Muscle of leg (tissue), 16 donors: ENCODE measurements at places on chromosomes 2 and 18. TPM values are rescaled to one million over a fixed set of nuclear protein-coding genes. Genes with fewer than 3 reads are reported as not detected.

Gene CMPK2
- total RNA-seq = 3.2 TPM

DNA sequence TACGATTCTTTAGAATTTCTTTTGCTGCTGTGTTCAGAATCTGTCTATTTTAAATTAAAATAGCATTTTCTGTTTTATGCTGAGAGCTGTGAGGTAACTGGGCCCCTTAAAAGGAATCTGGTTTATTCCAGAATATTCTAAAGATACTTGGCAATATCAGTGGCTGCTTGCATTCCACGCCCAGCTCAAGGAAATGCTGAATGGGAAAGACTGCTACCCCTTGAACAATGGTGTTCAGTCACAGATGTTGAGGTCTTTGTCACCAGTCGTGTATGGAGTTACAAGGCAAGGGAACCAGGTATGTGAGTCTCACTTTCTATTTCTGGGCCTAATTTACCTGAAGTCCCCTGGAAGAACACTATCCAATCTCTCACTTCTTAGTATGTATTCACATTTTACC lies 377.9 kb upstream of the CDH7 start:
- no peaks in the 10 kb centered on the region for H3K27me3 ChIP-seq
- no peak for DNase-seq
- H3K4me1 ChIP-seq = no peaks in the 10 kb centered on the region
- H3K27ac ChIP-seq = no peak overlapping the region
- H3K36me3 ChIP-seq = no peaks in the 10 kb centered on the region
- H3K4me3 ChIP-seq = no peak overlapping the region

GRCh38 chr2:55493220-55493619 lies 26.3 kb upstream of the CFAP36 start:
- H3K4me3 ChIP-seq = no peak overlapping the region
- no peak for DNase-seq
- H3K27me3 ChIP-seq = no peaks in the 10 kb centered on the region
- H3K4me1 ChIP-seq = peaks cover 4% of the 10 kb centered on the region
- H3K27ac ChIP-seq = no peak overlapping the region

Gene REG3A
- total RNA-seq = not detected

Gene PRSS56
- 2.6 TPM for total RNA-seq

Gene PTPRN
- total RNA-seq = 0.09 TPM

DNA sequence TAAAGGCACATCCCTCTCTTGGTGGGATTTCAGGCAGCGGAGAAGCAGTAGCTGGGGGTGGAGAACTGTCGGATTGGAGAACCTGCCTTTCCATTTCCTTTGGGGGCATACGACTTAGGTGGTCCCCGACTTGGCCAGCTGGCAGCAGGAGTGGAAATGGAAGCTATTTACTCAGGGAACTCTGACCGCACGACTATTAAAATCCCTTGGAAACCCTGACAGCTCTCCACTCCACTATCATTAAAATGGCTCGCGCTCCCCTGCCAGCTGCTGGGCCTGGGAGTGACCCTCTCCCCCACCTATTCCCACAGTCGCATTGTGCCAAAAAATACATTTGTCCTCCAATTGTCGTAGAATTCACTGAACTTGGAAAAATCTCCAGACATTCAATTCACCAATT lies 77.7 kb upstream of the APCDD1 start:
- H3K27ac ChIP-seq = peak overlapping the region; percentile 13
- peak; percentile 96 for DNase-seq
- H3K4me3 ChIP-seq = no peak overlapping the region
- H3K36me3 ChIP-seq = no peaks in the 10 kb centered on the region
- H3K27me3 ChIP-seq = no peaks in the 10 kb centered on the region

DNA sequence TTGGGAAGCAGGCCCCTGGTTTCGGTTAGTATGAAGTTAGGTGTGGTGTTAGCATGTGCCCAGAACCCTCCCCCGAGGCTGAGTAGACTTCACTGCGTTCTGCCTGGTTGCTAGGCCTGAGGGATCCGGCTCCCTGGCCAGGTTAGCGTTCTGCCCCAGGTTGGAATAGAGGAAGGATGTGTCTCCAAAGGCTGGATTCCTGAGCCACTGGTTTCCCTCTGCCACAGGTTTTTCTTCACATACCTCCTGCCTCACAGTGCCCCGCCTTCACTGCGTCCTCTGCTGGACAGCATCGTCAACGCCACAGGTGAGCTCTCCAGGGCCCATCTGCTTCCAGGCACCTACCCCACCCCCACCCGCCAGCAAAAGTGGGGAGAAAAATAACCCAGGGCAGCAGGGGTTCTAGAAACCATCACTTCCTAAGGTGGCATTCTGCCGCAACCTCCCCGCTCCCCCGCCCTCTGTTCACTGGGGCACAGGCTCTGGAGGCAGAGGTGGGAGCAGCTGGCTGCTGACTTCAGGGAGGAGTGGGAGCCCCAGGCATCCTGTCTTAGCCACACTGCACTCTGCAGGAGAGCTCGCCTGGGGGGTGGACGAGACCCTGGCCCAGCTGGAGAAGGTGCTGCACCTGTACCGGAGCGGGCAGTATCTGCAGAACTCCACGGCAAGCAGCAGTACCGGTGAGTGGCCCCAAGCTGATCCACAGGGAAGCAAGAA lies 7.1 kb downstream of the PKDCC start:
- H3K4me3 ChIP-seq = no peak overlapping the region
- peaks cover 84% of the 10 kb centered on the region for H3K36me3 ChIP-seq
- no peaks in the 10 kb centered on the region for H3K27me3 ChIP-seq
- DNase-seq = no peak
- peak overlapping the region; percentile 93 for H3K27ac ChIP-seq

DNA sequence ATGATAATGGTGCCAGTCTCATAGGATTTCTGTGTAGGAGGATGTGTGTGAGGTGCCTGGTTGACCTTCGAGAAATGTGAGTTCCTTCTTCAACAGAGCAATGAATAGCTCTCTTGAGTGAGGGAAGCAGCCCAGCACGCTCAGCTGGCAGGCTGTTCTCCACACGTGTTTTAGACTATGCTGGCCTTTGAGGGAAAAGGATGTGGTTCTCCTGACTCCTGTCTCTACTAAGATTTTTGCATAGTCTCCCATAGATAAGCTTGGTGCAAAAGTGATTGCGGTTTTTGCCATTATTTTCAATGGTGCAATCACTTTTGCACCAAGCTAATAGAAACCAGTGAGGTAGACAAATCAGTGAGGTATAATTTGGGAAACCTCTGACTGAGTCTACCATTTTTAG lies 284.1 kb downstream of the SLC4A3 start:
- no peak for DNase-seq
- no peak overlapping the region for H3K4me3 ChIP-seq
- H3K27me3 ChIP-seq = no peaks in the 10 kb centered on the region
- H3K27ac ChIP-seq = no peak overlapping the region
- H3K4me1 ChIP-seq = peaks cover 17% of the 10 kb centered on the region

- H3K36me3 ChIP-seq = no peaks in the 10 kb centered on the region
- no peak overlapping the region for H3K4me3 ChIP-seq
- no peak for DNase-seq
- H3K4me1 ChIP-seq = peaks cover 24% of the 10 kb centered on the region
Measured at GRCh38 chr18:79387214-79387613, 8.5 kb upstream of the NFATC1 start.

Gene CCDC85A
- 5.5 TPM for total RNA-seq

DNA sequence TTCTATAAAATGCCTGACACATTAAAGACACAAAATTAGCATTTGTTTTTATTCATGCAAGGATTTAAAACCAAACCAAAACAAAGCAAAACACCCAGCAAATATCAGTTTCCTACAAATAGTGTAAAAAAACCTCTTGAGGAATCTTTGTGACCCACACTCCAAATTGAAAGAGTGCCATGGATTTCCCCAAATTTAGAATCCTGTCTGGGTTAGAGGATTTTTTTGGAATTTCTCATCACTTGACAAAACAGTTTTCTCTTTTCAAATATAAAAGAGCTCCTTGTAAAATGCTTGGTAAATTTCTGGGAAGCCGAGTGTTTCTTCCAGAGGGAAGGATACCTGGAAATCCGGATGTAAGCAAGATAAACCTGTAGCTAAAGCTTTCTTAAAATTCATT lies 1.7 kb upstream of the FN1 start:
- peaks cover 4% of the 10 kb centered on the region for H3K36me3 ChIP-seq
- peak; percentile 58 for DNase-seq
- peaks cover 3% of the 10 kb centered on the region for H3K27me3 ChIP-seq
- H3K27ac ChIP-seq = peak overlapping the region; percentile 98
- peaks cover 8% of the 10 kb centered on the region for H3K4me1 ChIP-seq
- no peak overlapping the region for H3K4me3 ChIP-seq

Gene CETN1
- not detected for total RNA-seq

Gene ST8SIA5
- total RNA-seq = 1.0 TPM

Gene SPP2
- total RNA-seq = not detected

Gene UGT1A10
- total RNA-seq = not detected

- no peak overlapping the region for H3K27ac ChIP-seq
- H3K36me3 ChIP-seq = no peaks in the 10 kb centered on the region
- H3K4me3 ChIP-seq = no peak overlapping the region
- H3K27me3 ChIP-seq = no peaks in the 10 kb centered on the region
- no peak for DNase-seq
- peaks cover 3% of the 10 kb centered on the region for H3K4me1 ChIP-seq
Measured at GRCh38 chr2:99861376-99861760, 281.0 kb downstream of the AFF3 start.

DNA sequence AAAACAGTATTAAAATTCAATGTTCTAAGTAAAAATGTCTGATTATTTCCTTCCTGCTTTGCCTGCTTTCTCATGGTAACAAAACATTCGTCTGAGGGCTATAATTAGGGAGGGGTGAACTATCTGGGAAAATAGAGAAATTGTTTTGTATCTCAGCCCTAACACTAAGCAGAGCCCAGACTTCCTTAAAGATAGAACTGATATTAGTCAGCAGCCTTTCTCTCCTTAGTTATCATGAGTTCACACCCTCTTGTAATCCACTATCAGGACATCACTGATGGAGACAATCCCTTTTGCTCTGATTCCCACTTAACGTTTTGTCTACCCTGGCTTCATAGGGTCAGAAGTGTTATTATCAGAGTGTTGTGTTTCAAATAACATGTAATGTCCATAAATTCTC lies 701.1 kb upstream of the ZEB2 start:
- no peak for DNase-seq
- H3K4me3 ChIP-seq = no peak overlapping the region
- H3K27me3 ChIP-seq = no peaks in the 10 kb centered on the region

Gene HOXD13
- total RNA-seq = 0.31 TPM

DNA sequence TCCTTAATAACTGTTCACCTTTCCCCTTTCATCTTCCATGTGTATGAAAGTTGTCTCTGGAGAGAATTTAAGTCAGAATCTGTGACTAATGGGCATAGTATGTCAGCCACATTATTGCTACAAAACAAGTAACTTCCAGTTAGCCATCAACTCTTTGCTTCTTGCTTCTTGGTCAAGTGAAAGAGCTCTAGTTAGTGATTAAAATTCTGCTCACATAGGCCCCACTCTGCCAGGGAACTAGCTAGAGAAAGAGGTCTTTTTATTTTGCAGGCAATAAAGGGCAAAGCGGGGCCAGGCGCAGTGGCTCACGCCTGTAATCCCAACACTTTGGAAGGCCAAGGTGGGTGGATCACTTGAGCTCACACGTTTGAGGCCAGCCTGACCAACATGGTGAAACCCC lies 64.6 kb downstream of the COLEC12 start:
- no peaks in the 10 kb centered on the region for H3K27me3 ChIP-seq
- H3K4me3 ChIP-seq = no peak overlapping the region
- H3K27ac ChIP-seq = no peak overlapping the region

Gene SPHKAP
- total RNA-seq = 26.2 TPM
